ENCODE measurements at places on chromosomes 3 and 15. TPM values are rescaled to one million over a fixed set of nuclear protein-coding genes. Genes with fewer than 3 reads are reported as not detected.

Gene RPSA
- 1,054 TPM for total RNA-seq

GRCh38 chr15:89439764-89440163 is 56.6 kb downstream of the RHCG start:
- no peak overlapping the region for H3K27ac ChIP-seq
- no peak for DNase-seq
- H3K27me3 ChIP-seq, result peaks cover 4% of the 10 kb centered on the region
- H3K36me3 ChIP-seq, result no peaks in the 10 kb centered on the region

DNA sequence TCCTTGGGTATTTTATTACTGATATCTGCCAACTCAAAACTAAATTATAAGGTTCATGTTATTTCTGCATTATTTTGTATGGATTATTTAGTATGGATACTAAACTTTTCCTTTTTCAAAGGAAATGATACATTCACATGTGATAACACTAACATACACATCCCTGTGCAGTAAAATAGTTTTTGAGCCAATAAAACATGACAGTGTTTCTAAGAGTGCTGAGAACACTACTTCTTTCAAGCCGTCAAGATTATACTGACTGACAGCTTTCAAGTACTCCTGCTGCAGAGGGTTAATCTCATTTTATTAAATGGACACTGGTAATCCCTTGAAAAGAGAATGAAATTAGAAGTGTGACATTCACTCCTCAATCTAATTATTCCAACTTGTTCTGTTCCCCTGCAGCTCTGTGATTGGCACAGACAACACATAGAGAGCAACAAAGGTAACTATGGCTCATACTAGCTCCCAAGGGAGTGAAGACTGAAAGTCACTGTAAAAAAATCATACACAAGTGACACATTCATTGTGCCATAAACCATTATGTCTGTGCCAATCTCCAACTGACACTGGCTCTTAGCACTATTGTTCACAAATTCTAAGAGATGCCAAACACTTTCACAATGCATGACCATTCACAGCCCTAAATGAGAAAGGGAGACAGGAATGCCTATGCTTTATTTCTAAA is 468.6 kb downstream of the SHQ1 start:
- peaks cover 6% of the 10 kb centered on the region for H3K36me3 ChIP-seq
- peaks cover 27% of the 10 kb centered on the region for H3K4me1 ChIP-seq
- no peak overlapping the region for H3K27ac ChIP-seq
- no peak overlapping the region for H3K4me3 ChIP-seq

- no peak for DNase-seq
- no peaks in the 10 kb centered on the region for H3K36me3 ChIP-seq
- no peak overlapping the region for H3K4me3 ChIP-seq
- no peak overlapping the region for H3K27ac ChIP-seq
These were observed 32.2 kb downstream of the DNAJB8 start for GRCh38 chr3:128434524-128434923.

Gene SOX14
- total RNA-seq, result not detected

GRCh38 chr3:106067711-106068110 is 198.9 kb upstream of the CBLB start:
- H3K4me3 ChIP-seq, result no peak overlapping the region
- no peak for DNase-seq
- no peaks in the 10 kb centered on the region for H3K27me3 ChIP-seq

DNA sequence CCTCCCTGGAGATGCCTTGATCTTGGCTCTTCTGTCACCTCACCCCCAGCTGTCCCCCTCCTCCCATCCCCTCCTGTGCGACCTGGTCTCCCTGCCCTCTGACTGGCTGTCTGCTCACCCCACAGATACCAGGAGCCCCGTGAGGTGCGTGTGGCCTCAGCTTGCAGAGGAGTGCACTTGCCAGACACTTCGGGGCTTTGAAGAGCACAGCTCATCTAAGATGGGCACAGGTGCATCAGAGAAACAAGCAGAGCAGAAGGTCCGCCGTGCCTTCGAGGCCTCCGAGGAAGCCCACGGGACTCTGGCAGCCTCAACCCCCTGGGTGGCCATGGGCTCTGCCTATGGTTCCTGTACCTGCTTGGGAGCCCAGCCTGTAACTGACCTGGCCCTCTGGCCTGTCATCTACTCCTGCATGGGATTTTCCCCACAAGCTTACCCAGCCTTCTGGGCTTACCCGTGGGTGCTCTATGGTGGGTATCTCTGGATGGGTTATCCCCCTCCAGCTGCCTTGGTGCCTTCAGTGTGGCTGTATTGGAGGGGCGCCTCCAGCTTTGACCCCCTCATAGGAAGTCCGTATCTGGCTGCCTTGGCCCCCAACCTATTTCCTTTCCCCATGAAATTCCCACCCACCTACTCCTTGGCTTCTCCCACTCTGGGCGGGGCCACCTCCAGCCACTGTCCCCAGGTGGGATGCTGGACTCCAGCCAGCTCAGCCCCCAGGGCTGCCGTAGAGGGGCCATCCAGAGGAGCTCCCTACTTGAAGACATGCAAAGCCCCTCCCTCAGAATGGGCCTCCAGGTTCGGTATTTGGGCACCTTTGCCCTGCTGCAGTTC is 3.8 kb downstream of the PRR23E start:
- no peak for DNase-seq
- H3K4me3 ChIP-seq, result no peak overlapping the region
- no peaks in the 10 kb centered on the region for H3K4me1 ChIP-seq
- H3K27me3 ChIP-seq, result no peaks in the 10 kb centered on the region
- H3K27ac ChIP-seq, result no peak overlapping the region

Gene FBXO40
- not detected for total RNA-seq

- H3K27ac ChIP-seq, result no peak overlapping the region
- no peaks in the 10 kb centered on the region for H3K4me1 ChIP-seq
- DNase-seq, result no peak
- H3K27me3 ChIP-seq, result peaks cover 53% of the 10 kb centered on the region
- no peaks in the 10 kb centered on the region for H3K36me3 ChIP-seq
These were observed 72.4 kb downstream of the RHCG start for GRCh38 chr15:89423981-89424380.

DNA sequence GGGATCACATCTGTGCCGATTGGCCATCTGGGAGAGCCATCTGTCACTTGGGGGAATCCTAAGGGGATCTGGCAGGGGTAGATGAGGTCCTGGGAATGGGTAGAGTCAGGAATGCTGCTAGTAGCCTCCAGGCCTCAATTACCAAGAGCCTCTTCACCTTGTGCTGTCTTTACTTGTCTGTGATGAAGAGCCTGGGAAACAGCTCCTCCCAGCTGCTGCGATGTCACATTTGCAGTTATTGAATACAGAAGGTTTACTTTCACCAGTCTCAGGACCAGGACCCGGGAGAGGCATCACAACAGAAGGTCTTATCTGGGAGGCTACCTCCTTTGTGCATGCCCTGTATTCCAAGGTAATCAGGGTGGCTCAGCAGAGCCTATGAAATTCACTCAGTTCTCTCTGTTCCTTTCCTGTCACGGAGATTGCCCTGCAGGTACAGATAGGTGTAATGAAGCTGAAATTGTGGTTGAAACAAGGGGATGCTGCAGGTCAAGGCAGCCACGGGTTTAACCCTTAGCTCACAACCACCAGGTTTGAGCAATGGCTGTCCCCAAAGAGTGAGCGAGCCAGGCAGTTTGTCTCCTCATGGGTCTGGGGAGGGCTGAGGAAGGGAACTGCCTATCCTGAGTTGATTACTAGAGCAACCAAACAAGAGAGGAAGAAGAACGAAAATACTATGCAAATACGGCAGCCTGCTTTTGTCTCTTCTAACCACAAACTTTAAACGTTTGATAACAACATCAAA is 298.9 kb upstream of the RORA start:
- no peak for DNase-seq
- no peaks in the 10 kb centered on the region for H3K27me3 ChIP-seq
- no peaks in the 10 kb centered on the region for H3K4me1 ChIP-seq
- H3K4me3 ChIP-seq, result no peak overlapping the region
- H3K27ac ChIP-seq, result no peak overlapping the region
- H3K36me3 ChIP-seq, result no peaks in the 10 kb centered on the region

Gene DUSP7
- total RNA-seq, result 20.5 TPM

DNA sequence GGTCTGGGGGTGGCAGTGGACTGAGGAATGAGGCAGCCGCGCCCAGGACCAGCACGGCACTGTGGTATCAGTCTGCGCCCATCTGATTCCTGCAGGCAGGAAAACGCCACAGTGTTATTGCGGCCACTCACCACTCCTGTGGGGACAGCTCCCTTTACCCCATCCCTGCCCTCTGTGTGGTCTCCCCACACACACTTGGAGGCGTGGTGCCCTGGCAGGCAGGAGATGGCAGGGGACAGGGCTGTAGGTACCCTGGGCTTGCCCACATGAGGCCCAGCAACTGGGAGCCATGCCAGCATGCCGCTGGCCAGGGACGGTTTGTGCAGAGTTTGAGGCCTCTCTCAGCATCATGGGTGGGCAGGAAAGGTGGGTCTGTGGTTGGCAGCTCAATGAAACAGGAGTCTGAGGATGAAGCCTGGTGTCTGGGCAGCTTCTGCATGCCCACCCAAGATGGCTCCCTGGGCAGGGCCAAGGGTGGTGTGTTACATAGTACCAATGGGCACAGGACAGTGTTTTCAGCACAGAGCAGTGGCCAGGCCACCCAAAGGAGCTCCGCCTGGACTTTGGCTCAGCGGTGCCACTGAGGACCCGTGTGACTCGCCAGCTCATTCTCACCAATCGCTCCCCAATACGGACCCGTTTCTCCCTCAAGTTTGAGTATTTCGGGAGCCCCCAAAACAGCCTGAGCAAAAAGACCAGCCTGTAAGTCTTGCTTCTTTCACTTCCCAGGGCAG is 27.2 kb downstream of the ACAA1 start:
- no peaks in the 10 kb centered on the region for H3K36me3 ChIP-seq
- no peaks in the 10 kb centered on the region for H3K27me3 ChIP-seq
- no peak overlapping the region for H3K27ac ChIP-seq
- no peaks in the 10 kb centered on the region for H3K4me1 ChIP-seq
- H3K4me3 ChIP-seq, result no peak overlapping the region

DNA sequence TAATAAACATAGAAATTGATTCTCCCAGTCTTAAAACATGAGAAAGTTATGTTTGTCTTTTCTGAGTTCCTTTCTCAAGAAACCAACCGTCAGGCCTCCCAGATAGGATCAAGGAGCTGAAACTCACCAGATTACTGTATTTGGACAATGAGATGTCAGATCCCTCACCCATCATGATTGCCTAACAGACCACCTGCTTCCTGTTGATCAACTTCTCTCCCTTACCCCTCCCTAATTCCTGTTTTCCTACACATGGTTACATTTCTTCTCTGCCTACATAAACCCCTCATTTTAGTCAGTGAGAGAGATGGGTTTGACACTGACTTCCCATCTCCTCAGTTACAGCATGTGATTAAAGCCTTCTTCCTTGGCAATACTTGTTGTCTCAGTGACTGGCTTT is 917.5 kb downstream of the FHIT start:
- no peaks in the 10 kb centered on the region for H3K4me1 ChIP-seq
- no peak overlapping the region for H3K27ac ChIP-seq
- no peaks in the 10 kb centered on the region for H3K27me3 ChIP-seq
- DNase-seq, result no peak

DNA sequence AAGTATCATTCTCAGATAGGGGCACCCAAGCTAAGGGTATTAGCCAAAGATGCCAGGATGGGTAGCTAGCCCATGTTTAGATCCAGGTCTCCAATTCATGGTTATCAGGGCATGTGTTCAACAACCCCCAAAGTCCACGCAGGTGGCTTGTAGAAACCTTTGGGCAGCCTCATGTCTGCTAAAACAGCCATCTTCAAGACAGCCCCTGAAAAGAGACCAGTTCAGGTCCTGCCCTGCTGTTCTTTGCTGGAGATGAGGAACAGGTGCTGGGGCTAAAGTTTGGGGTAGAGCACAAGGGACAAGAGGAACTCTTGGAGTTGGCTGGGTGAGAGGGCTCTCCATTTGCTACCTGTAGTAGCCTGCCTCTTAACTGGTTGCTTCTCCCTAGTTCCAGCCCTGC is 4.6 kb downstream of the PPM1M start:
- H3K27me3 ChIP-seq, result no peaks in the 10 kb centered on the region
- no peak overlapping the region for H3K4me3 ChIP-seq
- H3K36me3 ChIP-seq, result peaks cover 12% of the 10 kb centered on the region
- peaks cover 6% of the 10 kb centered on the region for H3K4me1 ChIP-seq

Gene RNF13
- 74.1 TPM for total RNA-seq

Gene HTR3E
- total RNA-seq, result not detected

DNA sequence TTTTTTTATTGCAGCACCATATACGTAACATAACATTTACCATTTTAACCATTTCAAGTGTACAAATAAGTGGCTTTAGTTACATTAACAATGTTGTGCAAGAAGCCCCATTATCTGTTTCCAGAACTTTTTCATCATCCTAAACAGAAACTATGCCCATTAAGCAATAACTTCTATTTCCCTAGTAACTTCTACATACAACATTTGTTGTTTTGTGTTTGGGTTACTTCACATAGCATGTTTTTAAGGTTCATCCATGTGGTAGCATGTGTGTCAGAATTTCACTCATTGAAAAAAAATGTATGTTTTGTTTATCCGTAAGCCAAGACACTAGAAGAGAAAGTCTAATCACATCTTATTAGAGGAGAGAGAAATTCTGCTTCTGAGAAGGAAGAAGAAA is 450.5 kb upstream of the PDZRN3 start:
- no peak for DNase-seq
- no peaks in the 10 kb centered on the region for H3K27me3 ChIP-seq
- H3K36me3 ChIP-seq, result no peaks in the 10 kb centered on the region
- no peaks in the 10 kb centered on the region for H3K4me1 ChIP-seq

Gene BMF
- total RNA-seq, result 7.6 TPM

- H3K27me3 ChIP-seq, result no peaks in the 10 kb centered on the region
- H3K4me1 ChIP-seq, result peaks cover 3% of the 10 kb centered on the region
These were observed 156.2 kb upstream of the IQSEC1 start for GRCh38 chr3:13229273-13229949.

- no peaks in the 10 kb centered on the region for H3K27me3 ChIP-seq
- peaks cover 5% of the 10 kb centered on the region for H3K4me1 ChIP-seq
These were observed 212.5 kb downstream of the OSBPL10 start for GRCh38 chr3:31768479-31769125.
